ENCODE measurements at places on chromosomes 5 and 9. TPM values are rescaled to one million over a fixed set of nuclear protein-coding genes. Genes with fewer than 3 reads are reported as not detected.

DNA sequence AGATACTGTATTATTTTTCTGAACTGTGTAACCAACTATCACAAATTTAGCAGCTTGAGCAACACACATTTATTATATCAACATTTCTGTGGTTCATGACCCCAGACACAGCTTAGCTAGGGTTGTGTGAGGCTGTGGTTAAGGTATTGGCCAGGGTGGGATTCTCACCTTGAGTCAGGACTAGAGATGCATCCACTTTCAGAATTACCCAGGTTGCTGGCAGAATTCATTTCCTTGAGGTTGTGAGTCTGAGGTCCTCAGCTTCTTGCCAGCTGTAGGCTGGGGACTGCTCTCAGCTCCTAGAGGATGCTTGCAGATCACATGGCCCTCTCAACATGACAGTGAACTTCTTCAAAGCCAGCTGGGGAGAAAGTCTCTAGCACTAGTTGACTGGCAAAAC is 122.5 kb upstream of the RASGRF2 start:
- no peak for DNase-seq

- peak; percentile 38 for DNase-seq
Observed at GRCh38 chr9:134620751-134621557, 20.6 kb upstream of the COL5A1 start.

- peak; percentile 49 for DNase-seq
Observed at GRCh38 chr5:143355710-143356109, 47.8 kb downstream of the NR3C1 start.

DNA sequence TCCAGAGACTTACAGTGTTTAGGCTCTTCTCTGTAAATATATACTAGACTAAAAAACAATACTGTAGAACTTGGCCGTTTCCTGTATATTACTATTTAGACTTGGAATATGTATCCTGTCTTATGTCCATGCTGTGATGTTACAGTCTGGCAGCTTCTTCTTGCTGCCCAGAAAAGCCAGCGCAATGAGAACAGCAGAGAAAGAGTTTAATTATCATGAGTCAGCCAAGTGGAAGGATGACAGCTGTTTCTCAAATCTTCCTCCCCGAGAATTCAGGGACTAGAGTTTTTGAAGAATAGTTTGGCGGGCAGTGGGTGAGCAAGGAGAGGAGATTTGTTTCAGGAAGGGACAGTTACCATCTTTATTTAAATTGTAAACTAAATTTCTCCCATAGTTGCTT is 37.5 kb downstream of the NAA35 start:
- DNase-seq = no peak

- DNase-seq = no peak
Observed at GRCh38 chr9:105069696-105070095, 141.7 kb upstream of the ABCA1 start.

GRCh38 chr9:5352637-5353248 is 13.1 kb upstream of the RLN1 start:
- no peak for DNase-seq

GRCh38 chr5:179805070-179805528 is 1.6 kb downstream of the MGAT4B start:
- DNase-seq = peak; percentile 90

GRCh38 chr9:100150214-100150613 is 51.2 kb downstream of the INVS start:
- no peak for DNase-seq

- DNase-seq = no peak
Observed at GRCh38 chr5:62312036-62312435, 6.0 kb downstream of the KIF2A start.

DNA sequence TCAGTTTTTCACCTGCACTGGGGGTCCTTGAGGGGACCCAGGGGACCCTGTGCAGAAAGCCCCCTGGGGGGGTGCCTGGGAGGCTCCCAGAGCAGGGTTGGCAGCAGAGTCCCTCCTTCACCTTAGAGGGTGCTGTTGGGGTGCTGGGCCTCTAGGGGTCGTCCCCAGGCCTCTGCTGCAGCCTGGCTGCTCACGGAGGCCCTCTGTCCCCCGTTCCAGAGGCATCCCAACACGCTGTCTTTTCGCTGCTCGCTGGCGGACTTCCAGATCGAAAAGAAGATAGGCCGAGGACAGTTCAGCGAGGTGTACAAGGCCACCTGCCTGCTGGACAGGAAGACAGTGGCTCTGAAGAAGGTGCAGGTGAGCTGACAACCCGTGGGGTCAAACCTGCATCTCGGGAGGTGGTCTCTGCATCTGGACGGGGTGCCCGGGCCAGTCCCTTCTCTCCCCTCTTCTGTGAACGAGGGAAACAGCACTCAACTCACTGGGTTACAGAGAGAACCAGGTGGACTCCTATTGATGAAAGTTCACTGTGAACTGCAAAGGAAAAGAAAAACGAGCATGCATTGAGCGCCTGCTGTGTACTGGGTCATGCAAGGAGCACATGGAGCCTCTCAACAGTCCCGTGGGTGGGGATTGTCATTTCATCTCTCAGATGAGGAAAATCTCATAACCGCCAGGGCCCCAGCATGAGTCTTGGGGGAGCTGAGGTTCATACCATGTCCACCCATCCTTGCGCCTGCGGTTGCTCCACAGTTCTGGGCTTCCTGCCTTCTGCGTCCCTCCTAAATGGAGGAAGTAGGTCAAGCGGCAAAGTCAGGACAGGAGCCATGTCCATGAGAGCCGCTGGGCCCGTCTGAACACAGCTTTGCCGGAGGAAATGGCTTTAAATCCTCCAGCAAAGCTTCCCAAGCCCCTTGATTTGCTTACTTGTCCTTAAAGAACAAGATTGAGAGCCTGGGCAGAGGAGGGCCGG is 54.8 kb downstream of the NEK6 start:
- DNase-seq = no peak

DNA sequence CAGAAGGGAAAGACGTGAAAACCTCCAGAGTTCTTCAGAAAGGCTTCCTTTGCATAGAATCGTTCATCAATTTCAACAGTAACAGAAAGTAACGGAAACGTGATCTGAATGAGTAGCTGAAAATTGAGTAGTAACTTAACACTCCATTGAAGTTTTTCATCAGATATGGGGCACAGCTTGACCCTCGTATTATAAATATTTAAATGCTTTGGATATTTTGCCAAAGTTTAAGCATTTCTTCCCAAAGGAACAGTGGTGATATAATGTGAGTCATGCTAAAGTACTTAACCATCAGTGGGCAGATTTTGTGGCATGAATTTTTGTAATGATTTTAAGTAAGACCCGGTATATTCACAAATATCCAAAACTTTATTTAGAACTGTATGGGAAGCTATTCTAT is 67.4 kb upstream of the ADAMTS19 start:
- no peak for DNase-seq

- peak; percentile 96 for DNase-seq
Observed at GRCh38 chr9:133855802-133856521, 117.8 kb upstream of the SARDH start.

- no peak for DNase-seq
Observed at GRCh38 chr5:85148701-85149100, 764.0 kb upstream of the EDIL3 start.

GRCh38 chr5:133519191-133519590 is 93.2 kb downstream of the FSTL4 start:
- DNase-seq = no peak

GRCh38 chr5:148542812-148543211 is 111.5 kb downstream of the HTR4 start:
- no peak for DNase-seq

DNA sequence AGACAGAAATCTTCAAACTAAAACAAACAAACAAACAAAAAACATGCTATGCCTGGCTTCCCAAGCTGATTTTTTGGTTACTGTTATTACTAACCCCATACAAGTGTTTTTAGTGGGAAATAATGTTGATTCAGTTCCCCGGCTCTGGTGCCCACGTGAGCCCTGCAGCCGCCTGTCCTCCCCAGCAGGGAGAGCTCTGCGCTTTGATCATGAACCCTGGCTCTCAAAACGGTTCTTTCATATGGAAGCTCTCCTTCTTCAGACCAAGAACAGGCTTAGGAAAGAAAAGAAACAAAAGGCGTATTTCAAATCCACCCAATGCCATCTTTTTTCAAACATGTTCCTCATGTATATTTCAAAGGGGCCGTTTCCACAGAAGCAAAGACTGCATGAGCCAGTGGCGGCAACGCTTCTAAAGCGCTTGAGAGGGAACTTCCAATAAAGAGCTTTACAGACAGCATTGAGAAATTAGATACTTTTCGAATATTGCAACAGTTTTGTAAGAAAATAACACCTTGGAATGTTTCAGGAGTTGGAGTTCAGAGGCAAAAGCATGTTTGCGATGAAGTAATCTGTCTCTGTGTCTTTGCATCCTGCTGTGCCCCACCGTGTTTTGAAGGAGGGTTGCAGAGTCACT is 74.8 kb downstream of the ICE1 start:
- no peak for DNase-seq

- DNase-seq = no peak
Observed at GRCh38 chr9:91795598-91796241, 154.3 kb downstream of the ROR2 start.

- no peak for DNase-seq
Observed at GRCh38 chr9:127005770-127006314, 91.3 kb downstream of the RALGPS1 start.

DNA sequence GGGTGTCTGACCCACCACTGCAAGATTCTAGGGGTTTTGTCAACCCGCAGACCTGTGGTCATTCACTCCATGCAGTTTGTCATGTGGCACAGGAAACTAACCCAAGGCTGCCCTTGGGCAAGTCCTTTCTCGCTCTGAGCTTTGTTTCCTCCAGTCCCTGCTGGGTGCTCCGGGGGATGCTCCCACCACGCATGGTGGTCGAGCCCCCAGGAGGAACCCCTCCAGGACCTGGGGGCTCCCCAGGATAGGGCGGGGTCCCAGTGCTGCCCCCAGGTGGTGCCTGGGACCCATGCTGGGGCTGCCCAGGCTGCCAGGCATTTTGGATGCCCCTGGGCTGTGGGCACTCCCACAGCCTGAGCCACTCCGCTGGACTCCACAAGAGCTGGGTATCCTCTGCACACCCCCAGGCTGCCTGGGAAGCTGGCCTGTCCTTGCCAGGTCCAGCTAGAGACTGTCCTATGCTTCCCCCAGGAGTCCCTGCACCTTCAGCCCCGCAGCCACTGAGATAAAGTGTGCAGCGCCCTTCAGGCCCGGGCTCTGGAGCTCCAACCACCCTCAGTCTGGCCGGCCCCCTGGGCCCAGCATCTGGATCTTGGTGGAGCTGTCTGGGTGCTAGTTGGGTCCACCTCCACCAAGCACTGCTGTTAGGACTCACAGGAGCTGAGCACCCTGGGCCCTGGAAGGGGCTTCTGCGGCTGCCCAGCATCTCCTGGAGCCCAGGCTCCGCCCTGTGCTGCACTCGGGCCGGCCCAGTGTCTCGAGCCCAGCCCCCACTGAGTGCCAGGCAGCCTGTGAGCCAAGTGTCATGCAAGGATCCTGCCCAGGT is 104.3 kb downstream of the PHF2 start:
- DNase-seq = peak; percentile 44

- no peak for DNase-seq
Observed at GRCh38 chr5:175803736-175804454, 67.5 kb upstream of the CPLX2 start.

The TRIM23 gene
- 8.5 TPM for total RNA-seq

The NLN gene
- 47.1 TPM for total RNA-seq

The TMEM171 gene
- total RNA-seq = 0.98 TPM

The SHB gene
- total RNA-seq = 14.1 TPM

The CBY3 gene
- not detected for total RNA-seq

The REXO4 gene
- 12.3 TPM for total RNA-seq

The ECM2 gene
- 21.0 TPM for total RNA-seq

The SH3TC2 gene
- 0.43 TPM for total RNA-seq

The PARP8 gene
- total RNA-seq = 5.2 TPM

All from left lobe of liver (tissue), 2 donors.